Mucosa of gallbladder (tissue), 1 donor: ENCODE measurements at places on chromosomes 13 and 19. TPM values are rescaled to one million over a fixed set of nuclear protein-coding genes. Genes with fewer than 3 reads are reported as not detected.

GRCh38 chr19:4279267-4279529 is 132 bp downstream of the SHD start:
- no peak for DNase-seq

- no peak for DNase-seq
Observed at GRCh38 chr19:39546599-39546998, 6.6 kb upstream of the EID2 start.

DNA sequence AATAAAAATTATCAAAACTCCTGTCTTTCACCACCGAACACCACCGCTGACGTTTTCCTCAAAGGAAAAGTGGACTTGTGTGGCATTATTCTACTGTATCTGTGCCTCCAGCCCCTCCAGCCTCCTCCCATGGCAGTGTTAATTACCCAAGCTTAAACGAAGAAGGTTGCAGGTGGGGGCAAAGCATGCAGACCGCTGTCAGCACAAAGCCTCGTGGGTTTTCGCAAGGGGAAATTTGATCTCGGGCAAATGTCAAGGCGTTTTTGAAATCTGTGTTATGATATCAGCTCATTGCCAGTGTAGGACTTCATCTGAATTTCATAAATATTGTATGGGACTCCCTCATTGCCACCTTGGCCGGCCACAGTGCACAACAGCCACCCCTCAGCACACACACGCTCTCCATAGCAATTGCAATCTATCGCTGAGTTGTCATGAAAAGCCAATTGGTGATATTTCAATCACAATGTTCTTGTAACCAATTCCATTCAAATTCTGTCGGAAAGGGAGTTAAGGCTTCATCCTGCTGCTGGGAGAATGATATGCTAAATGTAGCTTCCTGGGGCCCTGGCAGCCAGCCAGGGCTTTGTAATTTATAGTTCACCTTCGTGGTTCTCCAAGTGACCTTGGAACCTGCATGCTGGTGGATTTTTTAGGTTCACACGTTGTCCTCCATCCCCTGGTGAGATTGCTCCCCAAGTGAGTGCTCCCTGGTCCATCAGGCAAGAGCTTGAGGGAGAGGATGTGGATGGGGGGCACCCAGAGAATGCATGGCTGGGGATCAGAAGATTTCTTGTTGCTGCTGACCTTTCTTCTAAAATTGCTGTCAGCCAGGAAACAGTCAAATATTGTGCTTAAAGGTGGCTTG is 16.6 kb downstream of the CHST8 start:
- no peak for DNase-seq

- DNase-seq, result no peak
Observed at GRCh38 chr13:103663996-103664395, 597.8 kb upstream of the SLC10A2 start.

DNA sequence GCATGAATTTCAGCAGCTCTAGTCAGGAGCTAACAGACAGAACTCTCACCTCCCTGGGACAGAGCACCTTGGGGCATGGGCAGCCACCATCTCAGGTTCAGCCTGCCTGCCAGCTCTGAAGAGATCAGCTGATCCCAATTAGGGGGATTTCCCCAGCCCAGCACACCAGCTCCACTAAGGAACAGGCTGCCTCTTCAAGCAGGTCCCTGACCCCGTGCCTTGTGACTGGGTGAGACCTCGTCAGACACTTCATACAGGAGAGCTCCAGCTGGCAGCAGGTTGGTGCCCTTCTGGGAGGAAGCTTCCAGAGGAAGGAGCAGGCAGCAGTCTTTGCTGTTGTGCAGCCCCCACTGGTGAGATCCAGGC is 84.5 kb upstream of the UFM1 start:
- DNase-seq, result no peak

DNA sequence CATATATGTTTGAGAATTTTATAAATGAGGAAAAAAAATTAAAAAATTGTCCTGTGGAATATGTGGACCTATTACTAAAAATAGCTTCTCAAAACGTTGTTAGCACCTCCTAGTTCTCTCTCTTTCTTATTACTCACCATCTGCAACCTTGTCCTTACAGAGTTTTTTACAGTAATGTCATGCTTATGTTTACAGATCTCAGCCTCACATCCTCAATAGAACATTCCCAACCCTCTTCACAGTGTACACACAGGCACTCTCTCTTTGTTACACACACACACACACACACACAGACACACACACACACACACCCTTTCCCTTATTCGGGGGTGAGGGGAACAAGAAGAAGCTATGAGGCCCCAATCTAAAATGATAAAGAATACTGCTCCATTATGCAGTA is 197.7 kb downstream of the SLITRK6 start:
- DNase-seq, result no peak

- no peak for DNase-seq
Observed at GRCh38 chr19:28502879-28503734, 709.8 kb downstream of the UQCRFS1 start.

GRCh38 chr13:67619995-67620380 is 389.9 kb upstream of the PCDH9 start:
- no peak for DNase-seq

GRCh38 chr19:30529876-30530275 is 157.7 kb downstream of the ZNF536 start:
- DNase-seq, result no peak

- no peak for DNase-seq
Observed at GRCh38 chr13:23579896-23580683, 9.9 kb downstream of the TNFRSF19 start.

GRCh38 chr13:72990953-72991352 is 67.9 kb upstream of the KLF5 start:
- DNase-seq, result no peak

DNA sequence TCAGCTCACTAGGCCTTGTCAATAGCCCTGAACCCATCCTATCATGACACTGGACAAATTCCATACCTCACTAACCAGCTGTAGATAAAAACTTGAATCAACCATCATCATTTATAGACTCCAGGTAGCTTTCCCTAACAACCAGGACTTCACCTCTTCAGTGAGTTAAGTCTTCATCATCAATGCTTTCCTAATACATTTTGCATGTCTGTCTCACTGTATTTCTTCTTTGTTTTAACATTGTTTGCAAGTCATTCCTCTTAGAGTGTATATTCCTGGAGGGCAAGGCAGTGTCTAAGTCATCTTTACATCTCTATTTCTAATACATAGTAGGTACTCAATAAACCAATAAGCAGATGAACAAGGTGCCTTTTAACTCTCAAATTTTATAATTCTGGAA is 123.4 kb upstream of the RFC3 start:
- no peak for DNase-seq

- no peak for DNase-seq
Observed at GRCh38 chr19:41960973-41961372, 1.9 kb upstream of the RABAC1 start.

- no peak for DNase-seq
Observed at GRCh38 chr13:32585550-32586079, 637 bp upstream of the PDS5B start.

DNA sequence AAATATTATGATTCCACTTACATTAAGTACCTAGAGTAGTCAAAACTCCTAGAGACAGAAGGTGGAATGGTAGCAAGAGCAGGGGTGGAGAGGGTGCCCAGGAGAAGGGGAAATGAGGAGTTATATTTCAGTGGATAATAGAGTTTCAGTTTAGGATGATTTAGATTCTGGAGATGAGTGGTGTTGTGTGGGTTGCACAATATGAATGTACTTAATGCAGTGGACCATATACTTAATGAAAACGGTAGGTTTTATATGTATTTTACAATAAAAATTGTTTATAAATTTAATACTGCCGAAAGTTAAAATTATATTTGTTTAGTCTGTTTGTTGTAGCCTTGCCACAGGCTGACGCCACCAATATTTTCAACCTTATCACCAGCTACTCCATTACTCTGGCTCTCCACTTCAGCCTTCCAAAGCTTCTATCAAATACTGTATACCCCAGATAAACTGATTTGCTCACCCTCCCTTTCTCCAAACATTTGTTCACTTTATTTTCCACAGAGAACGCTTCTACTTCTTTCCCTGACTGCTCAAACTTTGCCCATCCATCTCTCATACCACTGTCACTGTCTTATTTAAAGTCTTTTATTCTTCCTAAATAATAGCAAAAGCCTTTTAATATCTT is 1.4 kb upstream of the RBM26 start:
- DNase-seq, result no peak

- DNase-seq, result no peak
Observed at GRCh38 chr13:112095354-112095753, 28.4 kb downstream of the SOX1 start.

Gene RFPL4A
- 1.1 TPM for total RNA-seq

Gene IFI30
- total RNA-seq, result 44.7 TPM

Gene SRRM5
- total RNA-seq, result 0.52 TPM

Gene RINL
- 11.9 TPM for total RNA-seq

Gene NLRP9
- not detected for total RNA-seq

Gene ZNF526
- 12.1 TPM for total RNA-seq

Gene CEACAM20
- 0.12 TPM for total RNA-seq

Gene TINCR
- total RNA-seq, result 0.20 TPM

Gene TLE6
- total RNA-seq, result 0.63 TPM
